ENCODE measurements at places on chromosomes 11 and 22.
A peak's percentile ranks its signal among the peaks of the same experiment; 100 is the strongest.

- DNase-seq: no peak
Measured at GRCh38 chr11:113464416-113464815, 10.8 kb downstream of the DRD2 start.

DNA sequence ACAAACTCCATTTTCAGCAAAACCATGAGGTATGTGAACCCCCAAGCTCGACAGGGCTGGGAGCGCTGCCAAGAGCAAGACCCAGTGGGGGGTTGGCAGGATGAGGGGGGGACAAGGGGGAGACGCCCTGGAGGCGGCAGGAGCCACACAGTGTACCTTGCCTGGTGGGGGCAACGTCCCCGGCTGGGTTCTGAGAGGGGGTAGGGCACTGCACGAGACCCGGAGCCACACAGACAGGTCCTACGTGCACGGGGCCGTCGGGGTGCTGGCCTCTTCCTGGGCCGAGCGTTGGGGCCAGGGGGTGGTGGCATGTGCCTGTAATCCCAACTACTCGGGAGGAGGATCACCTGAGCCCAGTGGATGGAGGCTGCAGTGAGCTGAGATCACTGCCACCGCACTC lies 28.8 kb downstream of the TBX1 start:
- DNase-seq: no peak

- DNase-seq: no peak
Measured at GRCh38 chr11:123405123-123405592, 24.9 kb upstream of the GRAMD1B start.

GRCh38 chr22:17239156-17239701 lies 20.0 kb upstream of the ADA2 start:
- DNase-seq: no peak

DNA sequence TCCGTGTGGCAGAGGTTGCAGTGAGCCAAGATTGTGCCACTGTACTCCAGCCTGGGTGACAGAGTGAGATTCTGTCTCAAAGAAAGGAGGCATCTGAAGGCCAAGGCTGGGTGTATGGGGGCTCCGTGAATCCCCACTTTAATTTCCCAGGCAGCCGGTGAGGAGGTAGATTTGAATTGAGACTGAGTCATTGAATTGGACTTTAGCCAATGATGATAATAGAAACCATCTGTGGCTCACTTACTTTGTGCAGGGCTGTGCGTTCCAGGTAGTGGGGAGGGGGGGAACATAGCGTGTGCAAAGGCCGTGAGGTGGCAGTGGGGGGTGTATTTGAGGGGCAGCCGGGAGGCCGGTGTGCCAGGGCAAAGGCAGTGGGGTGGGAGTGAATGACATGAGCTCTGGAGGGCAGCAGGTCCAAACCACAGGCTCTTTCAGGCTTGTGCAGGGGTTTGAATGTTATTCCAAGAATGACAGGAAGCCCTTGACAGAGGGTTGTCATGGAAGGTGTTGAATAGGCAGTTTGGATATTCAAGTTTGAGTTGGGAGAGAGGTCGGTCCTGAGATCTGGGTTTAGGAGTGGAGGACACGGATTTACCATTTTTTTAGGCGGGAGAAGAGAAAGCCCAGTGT lies 6.1 kb downstream of the ARHGAP8 start:
- DNase-seq: peak; percentile 25

DNA sequence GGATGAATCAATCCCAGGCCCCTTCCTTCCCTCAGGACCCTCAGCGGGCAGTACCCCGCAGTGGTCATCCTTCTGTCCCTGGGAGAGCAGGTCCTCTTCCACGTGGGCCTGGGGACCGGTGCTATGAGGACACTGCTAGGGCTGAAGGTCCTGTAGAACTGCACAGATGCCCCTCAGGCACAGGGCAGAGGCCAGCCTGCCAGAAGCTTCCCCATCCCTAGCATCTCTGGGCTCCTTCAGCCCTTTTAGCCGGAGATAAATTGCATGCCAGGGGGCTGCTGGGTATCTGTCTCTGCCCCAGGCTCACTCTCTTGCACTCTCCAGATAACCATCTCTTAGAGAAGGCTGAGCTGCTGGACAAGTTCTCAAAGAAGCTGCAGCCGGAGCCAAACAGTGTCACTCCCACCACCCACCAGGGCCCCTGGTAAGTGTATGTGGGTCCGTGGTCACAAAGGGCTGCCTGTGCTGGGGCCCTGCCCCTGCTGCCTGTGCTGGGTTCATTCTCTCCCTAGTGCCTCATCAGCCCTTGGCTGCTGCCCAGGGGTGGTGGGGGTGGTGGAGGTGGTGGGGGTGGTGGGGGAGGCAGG lies 2.3 kb downstream of the ATG16L2 start:
- no peak for DNase-seq

DNA sequence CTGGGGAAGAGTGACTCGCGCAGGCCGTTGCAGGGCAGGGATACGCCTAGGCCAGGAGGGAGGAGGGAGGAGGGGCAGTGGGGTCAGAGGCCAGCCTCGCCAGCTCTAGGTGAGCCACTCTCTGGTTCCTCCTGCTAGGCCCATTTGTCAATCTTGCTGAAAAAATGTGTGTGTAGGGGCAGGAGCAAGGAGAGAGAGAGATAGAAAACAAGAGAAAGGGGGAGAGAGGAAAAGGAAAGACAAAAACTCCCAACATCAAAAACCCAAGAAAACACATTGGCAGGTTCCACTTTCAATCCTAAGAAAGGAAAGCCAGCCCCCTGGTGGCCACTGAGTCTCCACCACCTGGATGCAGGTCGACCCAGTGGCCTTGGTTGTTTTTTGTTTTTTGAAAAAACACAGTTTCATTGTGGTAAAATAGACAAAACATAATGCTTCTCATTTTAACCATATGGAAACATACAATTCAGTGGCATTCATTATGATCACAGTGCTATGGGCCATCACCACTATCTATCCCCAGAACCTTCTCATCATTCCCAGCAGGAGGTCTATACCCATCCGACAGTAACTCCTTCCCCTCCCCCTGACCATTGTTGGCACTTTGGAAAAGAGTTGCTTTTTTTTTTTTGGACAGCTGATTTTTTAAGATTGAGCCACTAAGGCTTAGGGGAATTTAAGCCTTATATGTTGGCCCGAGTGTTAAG lies 10.9 kb downstream of the OMP start:
- no peak for DNase-seq

DNA sequence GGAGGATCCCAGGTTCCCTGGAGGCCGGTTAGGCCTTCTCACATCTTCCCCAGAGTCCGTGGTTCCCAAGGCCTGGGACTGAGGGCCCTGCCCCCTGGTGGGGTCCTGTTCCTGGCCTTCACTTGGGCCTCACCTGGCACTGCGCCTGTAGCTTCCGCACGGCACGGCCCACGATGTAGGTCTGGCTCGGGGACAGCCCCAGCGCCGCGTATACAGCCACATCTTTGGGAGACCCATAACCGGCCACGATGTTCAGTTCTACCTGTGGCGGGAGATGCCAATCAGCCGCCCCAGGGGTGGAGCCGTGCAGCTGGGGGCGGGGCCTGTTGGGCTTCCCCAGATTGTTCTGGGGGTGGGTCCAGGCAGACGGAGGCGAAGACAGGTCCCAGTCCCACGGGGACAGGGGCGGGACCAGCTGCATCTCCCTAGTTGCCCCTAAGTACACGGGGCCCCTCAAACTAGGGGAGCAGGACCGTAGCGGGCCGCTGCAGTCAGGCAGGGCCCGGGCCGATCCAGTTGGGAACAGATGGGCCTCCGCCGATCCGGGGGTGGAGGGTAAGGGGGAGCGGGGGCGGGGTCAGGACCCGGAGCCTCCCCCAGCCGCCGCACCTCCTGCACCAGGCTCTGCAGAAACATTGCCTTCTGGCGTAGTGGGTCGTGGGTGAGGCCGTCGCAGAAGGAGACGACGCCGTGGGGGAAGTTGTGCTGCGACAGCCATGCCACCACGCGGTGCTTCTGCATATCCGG lies 10.1 kb downstream of the AIP start:
- DNase-seq: no peak

DNA sequence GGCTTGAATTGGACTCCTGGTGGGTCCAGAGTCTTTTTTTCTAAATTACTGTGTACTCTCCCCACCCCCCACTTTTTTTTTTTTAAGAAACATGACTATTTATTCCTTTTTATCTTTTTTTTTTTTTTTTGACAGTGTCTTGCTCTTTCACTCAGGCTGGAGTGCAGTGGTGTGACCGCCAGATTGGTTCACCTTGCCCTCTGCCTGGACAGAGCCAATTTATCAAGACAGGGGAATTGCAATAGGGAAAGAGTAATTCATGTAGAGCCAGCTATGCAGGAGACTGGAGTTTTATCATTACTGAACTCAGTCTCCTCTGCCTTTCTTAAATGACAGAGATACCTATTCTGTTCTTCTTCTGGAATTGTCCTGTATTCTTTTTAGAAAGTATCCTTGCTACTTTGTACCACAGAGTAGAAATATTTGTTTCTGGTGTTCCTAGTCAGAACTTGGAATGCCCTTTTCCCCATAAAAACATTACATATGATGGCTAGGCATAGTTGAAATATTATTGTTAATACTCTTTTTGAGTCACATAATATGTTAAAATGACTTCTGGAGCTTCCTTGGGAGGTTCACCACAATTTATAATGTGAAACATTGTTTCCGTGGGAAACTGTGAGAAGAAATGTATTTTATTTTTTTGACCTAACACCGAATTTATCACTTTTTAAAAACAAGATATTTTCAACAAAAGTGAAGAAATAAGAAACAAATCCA lies 95.6 kb downstream of the UVRAG start:
- DNase-seq: no peak

DNA sequence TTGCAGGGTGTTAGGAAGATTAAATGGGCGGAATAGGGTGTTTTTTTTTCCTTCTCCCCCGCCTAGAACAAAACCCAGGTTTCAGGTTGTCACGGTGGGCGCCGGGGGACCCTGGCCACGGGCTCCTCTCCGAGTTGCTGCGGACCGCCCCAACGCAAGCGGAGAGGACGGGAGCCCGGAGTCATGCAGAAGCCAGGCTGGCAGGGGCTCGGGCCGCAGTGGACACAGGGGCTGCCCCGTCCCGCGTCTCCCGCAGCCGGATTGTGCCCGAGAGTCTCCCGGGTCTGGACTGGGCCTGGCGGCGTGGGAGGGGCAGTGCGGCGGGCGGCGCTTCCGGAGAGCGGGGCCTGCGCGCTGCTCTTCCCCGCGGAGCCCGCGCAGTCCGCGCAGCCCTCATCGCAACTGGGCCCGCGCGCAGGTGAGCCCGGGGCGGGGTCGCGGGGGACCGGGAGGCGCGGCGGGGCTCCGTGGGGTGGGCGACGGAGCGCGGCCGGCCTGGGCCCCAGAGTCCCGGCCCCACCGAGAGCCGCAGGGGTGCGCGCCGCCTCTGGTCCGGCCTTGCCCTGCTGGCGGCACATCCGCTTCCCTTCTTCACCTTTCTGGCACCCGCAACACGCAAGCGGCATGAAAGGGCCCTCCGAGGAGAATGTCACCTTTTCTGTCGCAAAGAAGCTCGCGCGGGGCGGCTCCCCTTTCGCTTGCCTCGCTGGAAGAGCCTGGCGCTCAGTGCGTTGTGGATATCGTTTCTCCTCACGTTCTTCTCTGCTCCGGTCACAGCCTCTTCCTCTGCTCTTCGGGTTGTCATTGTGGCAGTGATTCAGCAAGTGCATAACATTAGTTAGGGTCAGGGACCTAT lies at the start of gene TIRAP:
Gene TIRAP (plus strand): TSS at position 358 of the 856 bp plus-strand sequence. CDS start 7,802 bp downstream, outside the sequence.
- peak; percentile 77 for DNase-seq

DNA sequence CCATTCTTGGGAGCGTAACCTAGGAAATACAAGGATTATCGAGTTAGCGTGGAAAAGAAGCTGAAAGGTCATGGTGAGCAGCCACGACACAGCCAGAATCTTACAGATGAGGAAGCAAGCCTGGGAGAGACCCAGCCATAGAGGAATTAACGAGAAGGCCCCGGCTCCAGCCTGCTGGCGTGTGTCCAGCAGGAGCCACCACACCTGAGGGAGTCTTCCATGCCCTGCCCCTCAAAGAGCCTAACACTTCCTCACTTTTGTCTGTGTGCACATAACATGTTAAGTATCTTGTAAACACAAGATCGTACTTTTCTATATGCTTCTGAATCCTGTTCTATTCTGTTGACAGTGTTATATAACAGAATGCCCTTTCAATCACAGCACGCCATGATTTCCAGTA lies 18.1 kb downstream of the CECR2 start:
- DNase-seq: no peak

All from SW480 (cell line).